ENCODE measurements at places on chromosomes 12 and 14.

DNA sequence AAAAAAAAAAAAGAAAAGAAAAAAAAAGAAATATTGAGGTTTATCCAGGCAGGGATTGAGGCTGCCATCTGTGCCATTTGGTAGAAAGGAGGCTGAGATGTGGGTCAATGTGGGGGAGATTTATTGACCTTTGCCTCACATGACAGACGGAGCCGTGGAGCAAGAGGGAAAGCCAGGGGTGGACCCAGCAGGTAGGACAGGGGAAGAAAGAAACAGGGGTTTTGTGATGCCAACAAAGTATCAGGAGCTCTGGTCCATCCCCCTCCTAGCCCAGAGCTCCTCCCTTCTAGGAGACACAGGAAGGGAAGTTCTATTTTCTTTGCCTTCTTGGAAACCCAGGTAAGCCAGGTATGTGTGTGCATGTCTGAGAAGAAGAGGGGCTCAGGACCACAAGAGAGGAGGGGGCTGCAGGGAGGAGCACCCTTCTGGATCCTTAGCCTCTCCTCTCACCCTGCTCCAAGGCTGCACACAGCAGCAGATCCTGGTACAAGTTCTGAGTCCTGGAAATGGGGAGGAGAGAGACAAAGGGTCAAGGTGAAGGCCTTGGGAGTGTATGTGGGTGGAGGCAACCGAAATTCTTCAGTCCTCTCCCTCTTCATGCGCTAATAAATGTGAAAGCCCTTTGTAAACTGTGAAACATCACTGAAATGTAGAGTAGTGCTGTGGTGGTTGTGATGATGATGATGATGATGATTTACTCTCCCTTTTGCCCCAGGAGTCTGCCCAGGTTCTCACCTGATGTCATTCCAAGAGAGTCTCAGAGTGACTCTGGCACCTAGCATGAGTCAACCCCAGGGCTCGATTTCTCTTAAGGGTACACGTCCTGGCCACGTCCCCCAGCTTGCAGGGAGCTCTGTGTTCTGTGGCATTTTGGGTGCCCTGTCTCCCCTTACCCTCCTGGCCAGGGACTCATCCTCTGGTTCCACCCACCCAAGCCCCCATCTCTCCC lies 26.3 kb downstream of the ZFP36L1 start:
- no peak for DNase-seq

DNA sequence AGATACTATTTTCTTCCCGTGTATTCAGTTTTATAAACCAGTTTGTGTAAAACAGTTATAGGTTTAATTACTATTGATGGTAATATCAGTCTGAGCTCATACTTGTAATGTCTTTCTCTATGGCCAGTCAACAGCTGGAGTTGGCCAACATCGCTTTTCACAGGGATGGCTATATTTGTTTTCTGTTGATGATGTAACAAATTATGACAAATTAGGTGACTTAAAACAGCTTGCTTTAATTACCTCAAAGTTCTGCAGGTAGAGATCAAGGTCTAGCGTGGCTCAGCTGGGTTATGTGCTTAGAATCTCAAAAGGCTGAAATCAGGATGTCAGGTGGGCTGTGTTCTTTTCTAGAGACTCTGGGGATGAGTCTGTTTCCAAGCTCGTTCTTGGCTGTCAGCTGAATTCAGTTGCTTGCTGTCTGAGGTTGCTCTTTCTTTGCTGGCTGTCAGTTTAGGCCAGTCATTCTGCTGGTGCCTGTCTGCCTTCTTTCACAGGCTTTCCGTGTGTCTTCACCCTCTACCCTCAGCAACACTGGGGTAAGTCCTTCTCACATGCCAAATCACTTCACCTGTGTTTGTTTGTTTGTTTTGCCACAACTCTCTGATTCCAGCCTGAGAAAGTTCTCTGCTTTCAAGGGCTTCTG lies 370.2 kb upstream of the E2F7 start:
- no peak for DNase-seq

- no peak for DNase-seq
Observed at GRCh38 chr14:63800083-63800482, 52.7 kb upstream of the SYNE2 start.

DNA sequence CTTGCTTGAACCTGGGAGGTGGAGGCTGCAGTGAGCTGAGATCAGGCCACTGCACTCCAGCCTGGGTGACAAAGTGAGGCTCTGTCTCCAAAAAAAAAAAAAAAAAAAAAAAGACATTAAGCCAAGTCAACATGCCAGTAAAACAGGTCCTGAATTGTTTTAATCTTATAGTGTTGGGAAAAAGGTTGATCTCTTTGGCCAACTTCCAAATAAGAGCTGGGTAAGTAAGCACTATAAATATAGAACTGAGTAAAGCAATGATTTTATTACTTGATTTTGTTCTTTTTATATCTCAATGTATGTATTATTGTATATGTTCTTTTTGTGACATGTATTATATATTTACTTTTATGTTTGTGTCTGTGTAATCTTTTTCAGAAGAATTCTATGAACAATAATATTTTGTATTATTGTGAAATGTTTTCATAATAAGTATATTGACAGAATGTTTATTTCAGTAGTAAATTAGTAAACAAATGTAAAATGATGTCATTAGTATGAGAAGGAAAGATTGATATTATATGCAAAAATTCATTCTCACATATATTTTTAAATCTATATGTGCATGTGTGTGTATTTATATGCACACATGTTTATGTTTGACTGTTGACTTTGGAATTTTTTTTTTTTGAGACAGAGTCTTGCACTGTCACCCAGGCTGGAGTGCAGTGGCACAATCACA lies 9.6 kb upstream of the AKAP6 start:
- no peak for DNase-seq

DNA sequence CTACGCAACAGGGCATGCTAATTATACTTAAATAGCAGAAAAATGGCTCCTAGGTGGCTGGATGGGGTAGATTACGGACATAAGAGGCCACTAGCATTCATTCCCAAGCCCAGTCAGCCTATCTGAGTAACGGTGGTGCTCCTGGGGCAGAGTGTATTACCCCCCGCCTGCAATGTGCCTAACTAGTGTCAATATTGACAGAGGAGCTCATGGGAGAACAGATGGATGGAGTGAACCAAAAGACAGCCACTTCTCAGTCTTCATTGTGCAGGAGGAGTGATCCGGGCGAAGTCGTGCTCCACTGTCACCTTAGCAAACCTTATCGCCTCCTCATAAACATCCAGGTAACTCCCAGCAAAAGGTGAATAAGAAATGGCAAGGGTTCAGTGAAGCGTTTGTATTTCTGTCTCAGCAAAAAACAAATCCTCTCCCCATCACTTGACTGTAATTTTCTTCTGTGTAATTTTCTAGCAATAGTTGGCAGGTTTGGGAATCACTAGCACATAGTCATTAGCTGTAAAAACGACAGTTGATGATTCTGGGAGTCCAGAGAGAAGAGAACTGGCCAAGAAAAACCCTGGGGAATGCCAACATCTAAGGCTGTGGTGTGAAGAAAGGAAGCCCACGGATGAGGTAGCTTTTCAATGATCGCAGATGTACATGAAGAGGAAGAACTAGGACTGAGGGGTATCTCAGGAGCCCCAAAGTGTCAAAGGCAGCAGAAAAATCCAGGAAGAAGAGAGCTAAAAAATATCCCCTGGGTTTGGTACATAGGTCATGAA lies 126.6 kb upstream of the BCL2L14 start:
- DNase-seq, result no peak

- DNase-seq, result no peak
Observed at GRCh38 chr14:67285876-67286452, 44.7 kb downstream of the PALS1 start.

- no peak for DNase-seq
Observed at GRCh38 chr14:54193871-54194270, 202.9 kb upstream of the CDKN3 start.

DNA sequence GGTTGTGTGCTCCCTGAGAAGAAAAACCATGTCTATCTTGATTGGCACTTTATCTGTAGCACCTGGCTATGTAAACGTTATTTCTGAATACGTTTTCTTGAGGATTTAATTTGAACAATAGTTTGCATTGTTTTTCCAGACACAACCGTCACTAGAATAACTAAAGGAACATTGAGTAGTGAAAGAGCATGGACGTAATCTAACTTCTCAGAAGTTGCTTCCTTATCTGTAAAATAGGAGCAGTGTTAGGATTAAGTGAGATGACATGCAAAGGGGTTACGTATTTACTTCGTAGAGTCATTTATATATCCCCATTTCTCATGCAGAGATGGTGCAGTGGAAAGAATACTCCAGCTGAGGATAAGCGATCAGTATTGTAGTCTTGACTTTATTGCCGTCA lies 8.1 kb downstream of the AEBP2 start:
- no peak for DNase-seq

GRCh38 chr12:52023976-52024688 lies 17.4 kb downstream of the TAMALIN start:
- no peak for DNase-seq

DNA sequence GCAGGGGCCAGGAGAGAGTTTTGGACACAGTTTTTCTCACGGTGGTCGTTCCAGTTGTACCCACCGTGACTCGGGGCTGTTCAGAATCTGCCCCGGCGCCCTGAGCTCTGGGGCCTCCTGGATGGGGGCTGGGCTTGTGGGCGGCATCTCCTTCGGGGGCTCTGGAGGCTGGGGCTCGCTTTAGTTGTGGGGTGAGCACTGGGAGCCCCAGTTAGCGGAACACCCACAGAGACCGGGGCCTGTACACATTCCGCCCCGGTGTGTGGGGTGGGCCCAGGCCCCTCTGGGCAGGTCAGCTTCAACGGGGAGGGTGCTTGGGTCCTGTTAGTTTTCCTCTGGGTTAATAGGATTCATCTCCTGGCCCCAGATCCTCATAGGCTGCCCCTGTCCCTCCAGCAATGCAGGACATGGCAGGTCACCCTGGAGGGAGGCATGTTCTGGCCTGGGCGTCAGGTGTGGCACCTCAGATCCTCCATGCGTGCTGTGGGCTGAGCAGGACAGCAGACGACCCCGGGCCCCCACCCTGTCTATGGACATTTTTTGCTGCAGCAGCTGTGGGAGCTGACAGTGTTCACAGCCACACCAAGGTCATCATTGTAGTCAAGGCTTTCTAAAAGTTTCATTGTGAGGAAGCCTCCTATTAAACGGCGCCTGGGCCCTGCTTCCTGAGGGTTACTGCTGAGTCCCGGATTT lies 393.2 kb downstream of the TMEM121 start:
- no peak for DNase-seq
